Melanocyte of skin (primary cell): ENCODE measurements at places on chromosomes 2 and 18. TPM values are rescaled to one million over a fixed set of nuclear protein-coding genes. Genes with fewer than 3 reads are reported as not detected.

PMS1 gene
- 16.5 and 37.1 TPM in 2 replicates for total RNA-seq

RGPD3 gene
- 0.33 and 0.46 TPM in 2 replicates for total RNA-seq

EVA1A gene
- total RNA-seq, result 64.7 and 110 TPM in 2 replicates

REEP1 gene
- not detected in 2 replicates for total RNA-seq

ARHGAP15 gene
- 1.1 and 1.4 TPM in 2 replicates for total RNA-seq

NOL4 gene
- not detected in 2 replicates for total RNA-seq

PTPN4 gene
- total RNA-seq, result 22.6 and 25.3 TPM in 2 replicates

POTEF gene
- not detected in 2 replicates for total RNA-seq

FZD7 gene
- 8.3 and 9.5 TPM in 2 replicates for total RNA-seq

SERPINB11 gene
- not detected in 2 replicates for total RNA-seq

RESP18 gene
- not detected in 2 replicates for total RNA-seq

NYAP2 gene
- not detected in 2 replicates for total RNA-seq

CCBE1 gene
- 1.5 TPM in 1 of 2 replicates, not detected in the other for total RNA-seq
